ENCODE measurements at places on chromosomes 3 and 15. TPM values are rescaled to one million over a fixed set of nuclear protein-coding genes. Genes with fewer than 3 reads are reported as not detected.

DNA sequence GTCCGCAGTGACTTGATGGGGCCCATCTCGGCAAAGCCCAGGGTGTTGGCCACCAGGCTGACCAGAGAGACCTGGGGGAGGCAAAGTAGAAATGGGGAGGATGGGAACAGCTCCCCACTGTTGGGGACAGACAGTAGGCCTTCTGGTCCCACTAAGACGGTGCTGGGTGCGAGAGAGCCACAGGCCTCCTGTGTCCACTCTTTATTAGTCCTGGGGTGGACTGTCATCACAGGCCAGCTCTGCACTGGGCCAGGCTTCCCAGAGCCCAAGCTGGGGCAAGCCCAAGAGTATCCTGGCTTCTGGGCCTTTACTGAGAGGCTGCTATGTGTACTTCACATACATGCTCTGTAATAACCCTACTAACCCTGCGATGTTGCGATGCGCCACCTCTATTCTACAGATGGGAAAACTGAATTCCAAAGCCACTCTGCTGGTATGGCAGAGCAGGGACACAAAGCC, 66.4 kb downstream of the EXOG start:
- H3K4me1 ChIP-seq, result no peaks in the 10 kb centered on the region
- H3K27me3 ChIP-seq, result no peaks in the 10 kb centered on the region
- DNase-seq, result no peak
- H3K4me3 ChIP-seq, result no peak overlapping the region

DNA sequence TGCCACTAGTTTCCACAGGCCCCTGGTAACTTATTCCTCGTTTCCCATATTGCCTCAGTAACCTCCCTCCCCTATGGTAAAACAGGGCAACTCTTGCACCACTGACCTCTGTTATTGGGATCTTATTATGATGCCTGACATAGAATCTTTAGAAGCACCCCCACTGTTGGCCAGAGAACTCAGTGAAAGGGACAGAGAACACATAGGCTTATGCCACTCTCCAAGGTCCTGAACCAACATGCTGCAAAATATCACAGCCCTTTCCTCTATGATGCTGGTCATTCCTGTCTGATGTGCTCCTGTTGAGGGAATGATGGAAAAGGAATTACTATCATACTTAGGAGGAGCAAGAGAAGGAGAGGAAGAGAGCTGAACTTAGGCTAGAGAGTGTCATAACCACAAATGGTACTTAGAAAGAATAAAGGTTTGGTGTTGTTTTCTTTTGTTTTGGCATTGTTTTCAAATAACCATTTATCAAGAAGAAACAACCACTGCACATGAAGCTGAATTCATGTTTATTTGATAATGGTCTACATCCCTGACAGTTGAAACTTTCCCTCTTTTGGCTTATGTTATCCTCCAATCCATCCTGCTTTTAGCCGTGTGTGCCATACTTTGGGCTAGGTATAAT, 330.2 kb downstream of the EPHB1 start:
- H3K4me1 ChIP-seq, result peaks cover 9% of the 10 kb centered on the region
- peak; percentile 39 for DNase-seq
- H3K27ac ChIP-seq, result no peak overlapping the region
- H3K4me3 ChIP-seq, result no peak overlapping the region

GRCh38 chr15:100112061-100112420, 229.7 kb downstream of the ADAMTS17 start:
- peaks cover 2% of the 10 kb centered on the region for H3K36me3 ChIP-seq
- peak overlapping the region; percentile 54 for H3K4me3 ChIP-seq
- peaks cover 65% of the 10 kb centered on the region for H3K4me1 ChIP-seq
- no peak for DNase-seq

DNA sequence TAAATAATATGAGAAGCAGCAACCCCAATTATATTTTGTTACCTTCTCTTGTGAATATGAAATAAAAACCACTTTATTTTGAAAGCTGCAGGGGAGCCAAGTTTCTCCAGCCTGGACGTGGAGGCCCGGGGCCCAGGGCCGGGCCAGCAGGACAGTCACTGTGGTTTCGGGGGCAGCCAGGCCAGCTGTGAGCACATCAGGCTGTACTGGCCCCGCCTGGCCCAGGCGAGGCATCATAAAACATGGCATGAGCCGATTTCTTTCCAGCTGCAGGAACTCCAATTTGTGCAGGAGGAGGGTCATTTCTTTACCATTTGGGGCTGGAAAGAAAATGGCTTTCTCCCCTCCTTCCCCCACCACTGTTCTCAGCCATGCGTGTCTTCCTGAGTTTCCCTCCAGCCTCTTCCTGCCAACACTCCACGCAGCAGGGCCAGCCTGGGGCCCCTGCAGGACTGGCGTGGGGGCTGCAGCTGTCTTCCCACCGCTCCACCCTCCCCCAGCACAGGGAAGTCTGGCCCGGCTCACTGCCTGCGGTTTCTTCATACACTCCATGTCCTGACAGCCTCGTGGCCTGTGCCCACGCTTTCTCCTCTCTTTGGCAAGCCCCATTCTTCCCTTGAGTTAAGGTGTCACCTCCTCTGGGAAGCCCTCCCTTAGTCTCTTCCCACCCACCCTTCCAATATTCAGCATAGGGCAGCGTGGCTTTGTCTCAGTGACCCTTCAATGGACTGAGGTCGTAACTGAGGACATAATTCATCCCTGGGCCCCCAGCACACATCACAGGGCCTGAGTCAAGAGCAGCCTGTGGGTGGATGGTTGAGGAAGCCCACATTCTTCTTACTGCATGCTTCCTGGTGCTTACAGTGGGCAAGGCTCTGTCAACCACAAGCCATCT, 135.8 kb downstream of the CHSY1 start:
- peaks cover 3% of the 10 kb centered on the region for H3K27me3 ChIP-seq
- peak overlapping the region; percentile 70 for H3K4me3 ChIP-seq
- H3K4me1 ChIP-seq, result peaks cover 57% of the 10 kb centered on the region
- H3K27ac ChIP-seq, result peak overlapping the region; percentile 67
- H3K36me3 ChIP-seq, result no peaks in the 10 kb centered on the region
- no peak for DNase-seq

- H3K36me3 ChIP-seq, result no peaks in the 10 kb centered on the region
- peaks cover 2% of the 10 kb centered on the region for H3K27me3 ChIP-seq
- DNase-seq, result no peak
- no peaks in the 10 kb centered on the region for H3K4me1 ChIP-seq
These were observed 293.8 kb downstream of the CHST2 start for GRCh38 chr3:143413372-143413771.

DNA sequence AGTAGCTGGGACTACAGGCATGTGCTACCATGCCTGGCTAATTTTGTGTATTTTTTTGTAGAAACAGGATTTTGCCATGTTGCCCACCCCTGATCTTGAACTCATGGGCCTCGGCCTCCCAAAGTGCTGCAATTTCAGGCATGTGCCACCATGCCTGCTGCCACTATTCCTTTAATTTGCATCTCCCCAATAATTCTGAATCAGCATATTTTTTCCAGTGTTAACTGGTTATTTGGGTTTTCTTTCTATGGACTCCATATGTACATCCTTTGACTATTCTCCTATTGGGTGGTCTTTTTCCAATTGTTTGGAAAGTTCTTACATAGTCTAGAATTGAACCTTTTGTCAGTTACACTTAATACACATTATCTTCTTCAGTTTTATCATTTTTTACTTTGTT, 28.1 kb downstream of the HLTF start:
- H3K4me1 ChIP-seq, result no peaks in the 10 kb centered on the region
- no peak for DNase-seq
- H3K4me3 ChIP-seq, result no peak overlapping the region
- peaks cover 37% of the 10 kb centered on the region for H3K36me3 ChIP-seq

RPLP1 gene
- total RNA-seq, result 1,595 TPM

RETNLB gene
- total RNA-seq, result not detected
